ENCODE measurements at places on chromosomes 2 and 18. TPM values are rescaled to one million over a fixed set of nuclear protein-coding genes. Genes with fewer than 3 reads are reported as not detected.

Gene GPAT2
- total RNA-seq, result 10.0 TPM

Gene USP34
- total RNA-seq, result 63.7 TPM

Gene RAPGEF4
- 0.50 TPM for total RNA-seq

Gene PLEKHH2
- 2.2 TPM for total RNA-seq

Gene KLHL30
- total RNA-seq, result not detected

Gene RFX8
- total RNA-seq, result 0.30 TPM

Gene FZD7
- 0.58 TPM for total RNA-seq

Gene ST8SIA5
- total RNA-seq, result not detected

GRCh38 chr2:237628247-237629187, 1.1 kb downstream of the LRRFIP1 start:
- DNase-seq, result no peak

DNA sequence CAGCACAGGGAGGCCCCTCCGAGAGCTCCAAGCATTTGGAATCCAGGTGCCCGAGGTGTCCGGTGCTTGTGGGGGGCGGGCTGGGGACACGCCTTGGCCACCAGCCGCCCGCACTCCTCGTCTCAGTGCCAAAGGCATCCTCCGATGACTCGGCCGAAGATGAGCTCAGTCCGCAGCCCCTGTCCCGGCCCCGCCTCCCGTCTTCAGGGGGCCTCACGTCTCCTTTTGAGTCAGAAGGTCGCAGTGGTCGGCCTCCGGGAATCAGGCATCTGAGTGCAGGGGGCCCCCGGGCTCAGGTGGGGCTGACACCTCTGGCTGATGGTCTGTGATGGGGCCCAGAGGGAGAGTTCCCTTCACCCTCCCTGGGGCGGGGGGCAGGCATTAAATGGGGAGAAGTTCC, 74.8 kb downstream of the NFATC1 start:
- no peak for DNase-seq

DNA sequence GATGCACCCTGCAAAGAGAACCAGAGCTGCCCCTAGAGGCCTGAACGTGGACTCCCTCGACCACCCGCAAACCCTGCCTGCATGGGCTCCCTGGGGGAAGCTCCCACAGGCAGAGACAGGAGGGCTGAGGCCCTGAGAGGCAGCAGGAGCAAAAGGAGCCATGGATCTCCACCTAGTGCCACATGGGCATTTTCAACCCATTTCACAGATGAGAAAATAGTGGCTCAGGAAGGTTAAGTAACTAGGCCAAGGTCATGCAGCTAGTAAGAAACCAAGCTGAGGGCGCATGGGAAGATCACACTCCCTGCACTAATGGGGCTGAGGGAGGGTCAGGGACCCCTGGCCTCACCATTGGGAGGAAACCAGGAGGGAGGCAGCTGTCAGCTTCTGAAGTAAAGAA, 271.7 kb upstream of the RAB6C start:
- no peak for DNase-seq

DNA sequence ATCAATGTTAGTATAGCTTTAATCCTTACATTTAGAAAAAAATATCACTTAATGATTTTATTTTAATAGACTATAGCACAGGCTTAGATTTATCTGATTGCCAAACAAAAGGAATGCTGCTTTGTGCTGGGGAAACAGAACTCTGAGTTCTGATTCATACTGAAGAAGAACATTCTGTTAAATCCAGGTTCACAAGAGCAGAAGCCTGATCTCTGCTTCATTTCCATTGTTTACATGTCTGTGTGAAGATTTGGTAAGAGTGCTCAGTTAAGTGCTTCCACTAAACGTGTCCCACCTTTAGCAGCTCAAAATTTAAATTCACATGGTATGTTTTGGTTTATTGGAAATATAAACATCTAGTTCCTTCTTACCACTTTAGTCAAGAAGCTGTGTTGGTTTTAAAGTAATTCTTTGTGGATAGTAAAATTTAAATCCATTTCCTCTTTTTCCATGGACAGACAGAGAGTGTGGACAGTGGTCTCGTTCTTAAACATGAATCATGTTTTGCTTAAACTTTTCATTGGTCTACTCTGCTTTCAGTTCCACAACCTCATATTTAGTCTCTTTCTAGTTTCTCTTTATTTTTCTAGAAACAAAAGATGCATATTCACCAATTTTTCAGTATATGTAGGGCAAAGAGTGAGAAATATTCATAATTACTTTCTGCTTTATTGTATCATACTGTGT, 59.1 kb downstream of the NYAP2 start:
- DNase-seq, result no peak

- peak; percentile 14 for DNase-seq
Observed at GRCh38 chr18:57803103-57803969, at the start of gene ATP8B1. Gene ATP8B1 (minus strand): TSS chr18:57803315. CDS start chr18:57731807, 71,508 bp downstream.

DNA sequence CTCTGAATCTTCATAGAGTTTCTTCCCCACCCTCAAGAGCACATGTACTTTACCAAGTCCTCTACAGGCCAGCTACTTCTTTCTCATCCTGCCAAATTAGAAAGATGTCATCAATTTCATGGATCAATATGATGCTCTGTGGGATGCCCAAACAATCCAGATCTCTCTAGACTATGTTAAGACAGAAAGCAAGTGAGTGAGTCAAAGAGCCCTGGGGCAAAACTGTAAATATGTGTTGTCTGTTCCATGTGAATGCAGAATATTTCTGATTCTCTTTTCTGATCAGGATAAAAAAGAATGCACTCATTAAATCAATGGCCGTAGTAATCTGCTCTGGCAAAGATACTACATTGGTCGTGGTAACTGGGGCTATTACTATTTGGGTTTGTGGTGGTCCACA, 53.1 kb upstream of the ROCK2 start:
- no peak for DNase-seq

DNA sequence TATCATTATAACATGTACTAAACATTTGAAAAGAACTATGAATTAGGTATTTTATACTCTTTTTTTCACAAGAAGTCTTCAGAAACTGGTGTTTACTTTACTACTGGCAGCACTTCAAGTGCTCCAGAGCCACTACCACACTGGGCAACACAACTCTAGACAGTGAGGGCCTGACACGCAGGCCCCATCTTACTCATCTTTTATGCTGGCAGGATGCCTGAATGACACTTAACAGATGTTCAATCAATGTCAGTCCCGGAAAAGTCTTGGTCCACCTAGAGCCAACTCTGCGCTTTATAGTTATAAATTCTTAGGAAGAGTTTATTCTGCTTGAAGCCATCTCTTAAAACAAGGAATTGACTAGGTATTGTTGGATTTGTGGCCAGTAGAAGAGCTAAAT, 8.7 kb upstream of the WIPF1 start:
- DNase-seq, result peak; percentile 71

DNA sequence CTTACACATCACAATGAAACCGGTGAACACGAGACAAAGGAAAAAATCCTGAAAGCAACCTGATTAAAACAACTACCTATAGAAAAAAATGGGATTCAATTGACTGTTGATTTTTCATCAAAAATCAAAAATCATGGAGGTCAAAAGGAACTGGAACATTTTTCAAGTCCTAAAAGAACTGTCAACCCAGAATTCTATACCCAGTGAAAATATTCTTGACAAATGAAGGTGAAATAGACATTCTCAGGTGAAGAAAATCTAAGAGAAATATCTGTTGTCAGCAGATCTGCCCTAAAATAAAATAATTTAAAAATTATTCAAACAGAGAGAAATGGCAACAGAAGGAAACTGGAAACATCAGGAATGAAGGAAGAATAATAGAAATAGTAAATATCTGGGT, 38.9 kb downstream of the GAREM1 start:
- DNase-seq, result no peak

GRCh38 chr2:222736301-222736700, 64.8 kb downstream of the MOGAT1 start:
- DNase-seq, result no peak

- DNase-seq, result no peak
Observed at GRCh38 chr2:30412047-30412683, 34.9 kb upstream of the LCLAT1 start.

GRCh38 chr18:23541349-23542093, 38.2 kb downstream of the RMC1 start:
- DNase-seq, result no peak

- no peak for DNase-seq
Observed at GRCh38 chr2:98140210-98140609, 53.2 kb downstream of the VWA3B start.

GRCh38 chr2:170848587-170848986, 31.9 kb downstream of the GAD1 start:
- DNase-seq, result no peak

- no peak for DNase-seq
Observed at GRCh38 chr18:73717570-73717969, 430.1 kb downstream of the FBXO15 start.

- no peak for DNase-seq
Observed at GRCh38 chr2:127275356-127275755, 18.6 kb downstream of the ERCC3 start.

DNA sequence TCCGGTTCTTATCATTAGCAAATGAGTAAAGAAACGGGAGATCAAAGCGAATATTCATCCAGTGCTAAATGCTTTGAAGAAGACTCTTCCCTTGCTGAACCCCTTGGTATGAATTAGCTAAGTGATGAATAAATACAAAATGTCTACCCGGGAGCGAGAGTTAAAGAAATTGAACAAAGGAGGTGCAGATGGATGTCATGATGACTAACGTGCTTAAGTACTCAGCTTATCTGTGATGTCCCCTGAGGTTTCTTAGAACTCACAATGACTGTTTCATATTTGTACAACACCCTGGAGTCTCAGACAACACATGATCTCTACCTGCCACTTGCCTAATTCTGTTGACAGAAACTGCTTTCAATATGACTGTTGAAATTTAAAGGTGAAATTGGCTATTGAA, 148.5 kb downstream of the TMEM200C start:
- no peak for DNase-seq

- DNase-seq, result no peak
Observed at GRCh38 chr2:208101716-208102631, 22.4 kb downstream of the CRYGD start.

DNA sequence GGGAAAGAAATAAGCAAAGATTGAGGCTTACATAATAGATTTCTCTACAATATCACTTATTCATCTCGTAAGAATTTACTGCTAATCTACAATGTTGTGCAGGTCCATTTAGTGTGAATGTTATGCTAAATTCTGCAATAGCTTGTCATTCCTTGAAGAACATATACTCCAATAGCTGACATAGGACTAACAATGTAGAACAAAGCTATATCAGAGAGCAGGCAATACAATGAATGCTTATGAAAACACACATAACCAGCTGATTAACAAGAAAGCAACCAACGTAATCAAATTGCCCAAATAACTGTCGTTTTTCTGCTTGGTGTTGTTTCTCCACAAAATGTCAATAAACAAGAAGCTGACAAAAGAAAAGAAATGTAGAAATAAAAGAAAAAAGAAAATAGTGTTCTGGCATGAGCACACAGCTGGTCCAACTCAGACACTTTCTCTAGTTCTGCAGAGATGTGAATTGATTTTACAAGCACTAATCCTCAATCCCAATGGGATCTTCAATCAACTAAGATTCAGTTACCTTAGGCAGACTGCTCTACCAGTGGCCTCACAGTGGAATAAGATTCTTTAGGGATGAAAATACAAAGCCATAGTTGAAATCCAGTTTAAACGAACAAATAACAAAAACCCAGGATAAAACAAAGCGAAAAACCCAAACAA, 1024.7 kb upstream of the PIK3C3 start:
- DNase-seq, result no peak

- DNase-seq, result no peak
Observed at GRCh38 chr2:84038866-84039265, 420.2 kb downstream of the SUCLG1 start.

- DNase-seq, result no peak
Observed at GRCh38 chr18:24727685-24728084, 267.2 kb downstream of the HRH4 start.

DNA sequence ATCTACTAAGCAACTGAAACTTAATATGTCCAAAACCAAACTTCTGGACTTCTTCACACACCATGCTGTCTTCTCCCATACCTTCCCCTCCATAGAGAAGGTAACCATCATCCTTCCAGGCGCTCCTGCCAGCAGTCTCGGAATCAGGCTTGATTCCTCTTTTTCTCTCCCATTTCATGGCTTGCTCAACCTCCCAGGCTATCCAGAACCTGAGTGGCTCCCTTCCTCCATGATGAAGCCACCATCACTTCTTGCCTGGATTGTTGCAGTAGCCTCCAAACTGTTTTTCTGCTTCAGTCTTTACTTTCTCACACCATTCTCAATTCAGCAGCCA, 40.1 kb upstream of the NDUFV2 start:
- DNase-seq, result no peak

- no peak for DNase-seq
Observed at GRCh38 chr18:51234117-51235008, 36.9 kb upstream of the MEX3C start.

GRCh38 chr2:1550658-1551316, 137.5 kb downstream of the TPO start:
- DNase-seq, result peak; percentile 80

All from activated CD4-positive, alpha-beta T cell treated with anti-CD3 and anti-CD28 coated beads for 36 hours (primary cell).